ENCODE measurements at places on chromosomes 5 and 9.

- DNase-seq = no peak
Measured at GRCh38 chr5:97923496-97923895, 740.4 kb upstream of the RIOK2 start.

GRCh38 chr5:55347786-55348185 lies 40.0 kb downstream of the MTREX start:
- no peak for DNase-seq

GRCh38 chr5:153782589-153783361 lies 255.9 kb downstream of the FAM114A2 start:
- no peak for DNase-seq

DNA sequence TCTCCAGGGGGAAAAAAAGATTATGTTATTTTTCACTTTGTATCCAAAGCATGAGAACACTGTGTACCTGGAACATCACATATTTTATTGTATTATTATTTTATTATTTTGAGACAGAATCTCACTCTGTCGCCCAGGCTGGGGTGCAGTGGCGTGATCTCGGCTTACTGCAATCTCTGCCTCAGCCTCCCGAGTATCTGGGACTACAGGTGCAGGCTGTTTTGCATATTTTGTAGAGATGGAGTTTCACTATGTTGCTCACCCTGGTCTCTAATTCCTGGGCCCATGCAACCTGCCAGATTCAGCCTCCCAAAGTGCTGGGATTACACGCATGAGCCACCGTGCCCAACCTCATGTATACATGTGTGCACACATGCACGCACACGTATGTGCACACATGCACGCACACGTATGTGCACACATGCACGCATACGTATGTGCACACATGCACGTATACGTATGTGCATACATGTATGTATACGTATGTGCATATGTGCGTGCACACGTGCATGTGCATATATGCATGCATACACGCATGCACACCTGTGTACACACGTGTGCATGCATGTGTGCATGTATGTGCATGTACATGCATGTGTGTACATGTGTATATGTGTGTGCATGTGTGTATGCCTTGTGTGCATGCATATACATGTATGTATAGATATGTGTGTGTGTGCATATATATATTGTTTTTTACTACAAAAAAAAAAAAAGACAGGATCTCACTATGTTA lies 9.5 kb upstream of the UGCG start:
- DNase-seq = no peak

GRCh38 chr9:117063721-117064471 lies 351.0 kb downstream of the ASTN2 start:
- DNase-seq = no peak

GRCh38 chr9:109012009-109012875 lies 1.1 kb downstream of the CTNNAL1 start:
- DNase-seq = no peak

DNA sequence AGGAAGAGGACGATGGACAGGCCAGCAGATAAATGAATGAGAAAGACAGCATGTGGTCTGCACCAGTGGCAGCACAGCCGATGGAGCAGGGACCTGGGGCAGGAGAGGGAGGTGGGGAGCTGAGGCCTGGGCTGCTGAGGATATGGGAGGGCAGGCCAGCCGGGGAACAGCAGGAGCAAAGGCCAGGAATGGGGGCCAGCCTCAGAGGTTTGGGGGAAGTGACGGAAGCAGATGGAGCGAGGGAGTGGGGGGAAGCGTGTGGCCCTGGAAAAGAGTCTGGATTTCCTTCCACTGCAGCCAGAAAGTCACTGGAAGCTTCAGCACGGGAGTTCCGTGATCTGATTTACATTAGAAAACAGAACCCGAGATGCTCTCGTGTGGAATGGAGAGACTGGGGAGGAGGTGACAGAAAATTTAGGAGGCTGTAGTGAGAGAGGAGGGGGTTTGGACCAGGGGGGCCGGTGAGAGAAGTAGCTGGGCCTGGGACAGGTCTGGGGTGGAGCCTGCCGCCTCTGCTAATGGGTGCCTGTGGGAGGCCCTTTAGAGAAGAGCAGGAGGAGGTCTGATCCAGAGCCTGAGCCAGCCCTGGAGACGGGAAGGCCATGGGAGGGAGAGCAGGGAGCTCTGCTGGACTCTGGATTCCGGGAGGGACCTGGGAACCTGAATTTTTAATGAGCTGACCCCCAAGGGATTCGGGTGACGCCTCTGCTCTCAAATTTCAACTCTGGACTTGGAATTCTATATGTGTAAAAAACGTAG lies 65.4 kb downstream of the TSPAN17 start:
- DNase-seq = no peak

- no peak for DNase-seq
Measured at GRCh38 chr5:176621661-176622079, 8.7 kb downstream of the SNCB start.

DNA sequence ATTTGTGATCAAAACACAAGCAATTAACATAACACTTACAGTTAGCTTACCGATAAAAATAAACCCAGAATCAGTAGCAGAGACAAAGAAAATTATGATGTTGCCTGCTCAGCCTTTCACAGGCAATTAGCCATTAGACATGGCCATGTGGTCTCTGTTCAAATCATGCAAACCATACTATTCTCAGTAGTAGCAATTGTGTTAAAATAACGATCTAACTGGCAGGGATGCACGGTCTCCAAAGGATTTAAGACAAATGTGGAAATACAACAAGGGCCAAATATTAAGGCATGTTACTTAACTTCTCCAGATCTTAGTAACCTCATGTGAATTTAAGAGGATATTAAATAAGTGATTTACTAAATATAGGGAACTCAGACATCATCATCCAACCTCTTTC lies 59.5 kb downstream of the PTBP3 start:
- no peak for DNase-seq

DNA sequence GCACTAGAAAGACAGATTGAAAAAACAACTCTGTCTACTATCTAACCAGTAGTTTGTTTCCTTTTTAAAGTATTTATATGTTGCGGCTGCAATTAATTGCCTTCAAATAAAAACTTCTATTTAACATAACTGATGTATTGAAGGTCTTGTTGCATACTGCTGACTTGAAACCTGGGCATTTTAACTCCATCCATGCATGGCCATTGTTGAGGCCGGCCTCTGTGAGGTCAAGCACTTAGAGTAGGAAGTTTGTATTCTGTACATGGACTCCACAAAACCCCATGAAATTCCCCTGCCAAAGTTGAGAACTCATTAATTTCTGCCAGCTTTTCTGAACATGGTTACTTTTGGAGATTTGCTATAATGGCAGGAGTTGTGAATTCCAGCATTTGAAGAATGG lies 150.6 kb downstream of the GAS1 start:
- DNase-seq = no peak

GRCh38 chr5:107467137-107467932 lies 203.4 kb downstream of the EFNA5 start:
- no peak for DNase-seq

- DNase-seq = no peak
Measured at GRCh38 chr5:10681731-10682679, 79.0 kb downstream of the DAP start.

GRCh38 chr5:124783794-124784193 lies 37.4 kb upstream of the ZNF608 start:
- DNase-seq = no peak

DNA sequence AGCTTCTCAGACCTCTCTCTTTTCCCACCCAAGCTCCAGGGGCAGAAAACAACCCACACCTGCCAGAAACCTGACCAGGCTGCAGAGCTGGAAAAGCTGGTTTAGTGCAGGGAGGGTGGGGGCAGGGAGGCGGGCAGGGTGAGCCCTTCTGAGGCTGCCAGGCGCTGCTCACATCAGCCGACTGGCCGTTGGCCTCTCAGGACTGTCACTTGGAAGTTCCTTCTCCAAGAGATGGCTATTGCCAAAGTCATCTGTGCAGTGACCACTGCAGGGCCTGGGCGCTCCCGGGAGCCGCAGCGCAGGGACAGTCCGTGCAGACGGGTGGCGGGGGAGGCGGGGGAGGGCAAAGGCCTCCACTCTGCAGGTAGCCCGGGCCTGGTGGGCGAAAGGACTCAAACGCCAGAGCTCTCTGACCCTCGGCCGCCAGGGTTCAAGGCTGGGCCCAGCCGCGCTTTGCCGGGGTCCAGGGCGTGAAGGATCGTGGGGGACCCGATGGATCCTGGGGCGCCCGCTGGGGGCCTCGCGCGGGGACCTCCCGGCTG lies 205.0 kb upstream of the IER5L start:
- DNase-seq = peak; percentile 42

- DNase-seq = peak; percentile 46
Measured at GRCh38 chr9:4147476-4148230, 152.2 kb downstream of the GLIS3 start.
